ENCODE measurements at places on chromosomes 3 and 15. TPM values are rescaled to one million over a fixed set of nuclear protein-coding genes. Genes with fewer than 3 reads are reported as not detected.

Gene ADAMTS9
- 14.7 TPM for total RNA-seq

Gene SAXO2
- total RNA-seq: 2.6 TPM

Gene GOLGA8G
- not detected for total RNA-seq

Gene PHLDB2
- total RNA-seq: 89.3 TPM

Gene ITIH1
- not detected for total RNA-seq

Gene HHLA2
- total RNA-seq: not detected

Gene NME9
- total RNA-seq: not detected

Gene C3orf85
- total RNA-seq: not detected

- no peaks in the 10 kb centered on the region for H3K27me3 ChIP-seq
- H3K36me3 ChIP-seq: no peaks in the 10 kb centered on the region
- no peak overlapping the region for H3K27ac ChIP-seq
- H3K4me3 ChIP-seq: no peak overlapping the region
- no peaks in the 10 kb centered on the region for H3K4me1 ChIP-seq
Measured at GRCh38 chr3:167125612-167126407, 254.3 kb downstream of the ZBBX start.

DNA sequence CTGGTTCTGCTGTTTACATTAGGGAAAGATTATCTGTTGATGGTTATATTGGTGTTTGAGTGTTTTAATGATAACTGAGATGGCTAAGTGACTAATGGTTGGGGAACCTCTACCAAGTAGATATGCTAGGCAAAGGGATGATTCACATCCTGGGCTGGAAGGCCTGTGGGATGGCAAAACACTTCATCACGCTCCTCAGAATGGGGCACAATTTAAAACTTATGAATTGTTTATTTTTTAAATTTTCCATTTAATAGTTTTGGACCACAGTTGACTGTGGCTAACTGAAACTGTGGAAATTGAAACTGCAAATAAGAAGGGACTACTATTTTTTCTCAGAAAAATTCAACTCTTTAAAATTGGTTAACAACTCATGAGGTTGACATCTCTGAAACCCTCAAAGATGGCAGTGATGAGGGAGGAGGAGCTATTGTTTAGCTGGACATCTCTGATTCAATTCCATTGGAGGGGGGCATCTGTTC is 100.5 kb upstream of the ZBED2 start:
- no peak overlapping the region for H3K27ac ChIP-seq
- DNase-seq: no peak
- peaks cover 10% of the 10 kb centered on the region for H3K4me1 ChIP-seq

DNA sequence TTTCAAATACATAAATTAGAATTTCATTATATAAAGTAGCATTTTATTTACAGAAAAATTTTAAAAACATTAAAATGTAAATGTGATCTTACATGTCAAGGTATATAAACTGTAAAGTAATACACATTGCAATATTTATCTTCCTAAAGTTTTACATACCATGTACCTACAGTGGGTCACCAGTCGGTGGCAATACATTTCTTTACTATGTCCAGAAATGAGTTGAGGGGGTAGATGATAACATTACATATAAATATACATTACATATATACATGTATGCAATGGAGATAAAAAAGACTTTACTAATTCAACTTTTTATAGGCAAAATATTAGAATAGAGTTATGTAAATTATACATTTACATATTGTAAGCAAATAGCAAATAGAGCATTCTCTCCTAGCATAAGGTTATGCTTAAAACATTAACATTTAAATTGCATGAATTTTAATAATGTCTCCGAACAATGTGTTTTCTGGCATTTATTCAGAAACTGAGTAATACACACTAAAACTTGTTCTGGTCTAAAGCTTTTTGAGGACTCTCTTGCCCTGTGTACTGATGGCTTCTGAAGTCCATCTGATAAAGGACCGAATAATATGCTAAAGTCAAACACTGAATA is 93.3 kb upstream of the NLGN1 start:
- no peak overlapping the region for H3K27ac ChIP-seq
- no peak overlapping the region for H3K4me3 ChIP-seq
- H3K27me3 ChIP-seq: no peaks in the 10 kb centered on the region
- no peak for DNase-seq
- H3K36me3 ChIP-seq: no peaks in the 10 kb centered on the region

- no peak overlapping the region for H3K4me3 ChIP-seq
- DNase-seq: no peak
- peaks cover 46% of the 10 kb centered on the region for H3K4me1 ChIP-seq
- H3K27me3 ChIP-seq: no peaks in the 10 kb centered on the region
- H3K36me3 ChIP-seq: no peaks in the 10 kb centered on the region
Measured at GRCh38 chr3:195172896-195173295, 98.1 kb downstream of the XXYLT1 start.

DNA sequence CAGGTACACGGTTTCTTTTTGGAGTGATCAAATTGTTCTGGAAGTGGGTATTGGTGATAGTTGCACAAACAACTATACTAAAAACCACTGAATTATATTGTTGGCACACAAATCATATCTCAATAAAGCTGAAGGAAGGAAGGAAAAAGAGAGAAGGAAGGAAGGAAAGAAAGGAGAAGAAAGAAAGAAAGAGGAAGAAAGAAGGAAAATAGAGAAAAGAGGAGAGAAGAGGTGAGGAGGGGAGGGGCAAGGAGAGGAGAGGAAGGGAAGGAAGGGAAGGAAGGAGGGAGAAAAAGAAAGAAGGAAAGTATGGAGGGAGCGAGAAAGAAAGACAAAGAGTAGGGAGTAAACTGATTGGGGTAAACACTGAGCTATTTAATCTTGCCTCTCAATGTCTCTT is 77.9 kb upstream of the TSC22D2 start:
- no peak overlapping the region for H3K27ac ChIP-seq
- H3K27me3 ChIP-seq: no peaks in the 10 kb centered on the region
- peaks cover 1% of the 10 kb centered on the region for H3K4me1 ChIP-seq
- H3K4me3 ChIP-seq: no peak overlapping the region

DNA sequence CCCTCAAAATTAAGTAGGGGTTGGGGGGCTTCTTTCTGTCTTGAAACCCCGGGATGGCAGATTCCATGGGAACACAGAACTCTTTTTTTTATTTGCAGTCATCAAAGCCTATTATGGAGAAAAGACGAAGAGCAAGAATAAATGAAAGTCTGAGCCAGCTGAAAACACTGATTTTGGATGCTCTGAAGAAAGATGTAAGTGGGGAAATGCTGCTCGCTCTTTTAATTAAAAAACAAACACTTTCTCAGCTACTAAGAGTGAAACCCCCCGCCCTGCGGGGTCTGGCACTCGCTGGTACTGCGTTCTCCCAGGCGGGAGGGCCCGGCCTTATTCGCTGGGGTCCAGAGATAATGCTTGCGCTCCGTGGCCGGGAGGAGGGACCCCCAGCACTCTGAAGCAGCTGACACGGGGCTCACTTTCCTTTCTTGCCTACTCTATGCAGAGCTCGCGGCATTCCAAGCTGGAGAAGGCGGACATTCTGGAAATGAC is 615 bp downstream of the HES1 start:
- no peak for DNase-seq
- no peaks in the 10 kb centered on the region for H3K36me3 ChIP-seq
- H3K4me1 ChIP-seq: peaks cover 74% of the 10 kb centered on the region

DNA sequence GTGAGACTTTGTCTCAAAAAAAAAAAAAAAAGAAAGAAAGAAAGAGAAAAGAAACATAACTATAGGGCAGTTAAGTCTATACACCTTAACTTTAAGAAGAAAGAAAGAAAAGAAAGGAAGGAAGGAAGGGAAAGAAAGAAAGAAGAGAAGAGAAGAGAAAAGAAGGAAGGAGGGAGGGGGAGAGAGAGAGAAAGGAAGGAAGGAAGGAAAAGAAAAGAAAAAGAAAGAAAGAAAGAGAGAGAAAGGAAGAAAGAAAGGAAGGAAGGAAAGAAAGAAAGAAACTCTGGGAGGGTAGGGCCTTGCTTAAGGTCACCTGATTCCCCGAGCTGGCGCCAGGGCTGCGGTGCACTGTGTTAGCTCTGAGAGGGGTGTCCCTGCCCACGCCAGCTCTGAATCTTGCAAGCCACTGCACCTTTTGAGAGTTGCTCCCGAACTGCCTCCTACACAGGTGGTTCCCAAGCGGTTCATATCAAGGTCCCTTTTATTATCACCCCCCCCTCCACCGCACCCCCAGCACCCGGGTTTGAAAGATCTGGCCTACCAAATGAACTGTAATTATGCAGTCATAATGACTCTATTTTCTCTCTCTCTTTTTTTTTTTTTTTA is 39.2 kb upstream of the VPS8 start:
- H3K27ac ChIP-seq: peak overlapping the region; percentile 70
- peaks cover 18% of the 10 kb centered on the region for H3K4me1 ChIP-seq
- no peak overlapping the region for H3K4me3 ChIP-seq
- DNase-seq: no peak
- peaks cover 12% of the 10 kb centered on the region for H3K27me3 ChIP-seq
- H3K36me3 ChIP-seq: no peaks in the 10 kb centered on the region

All from left ventricle myocardium inferior (tissue), 1 donor.